ENCODE measurements at places on chromosomes 1 and 21. TPM values are rescaled to one million over a fixed set of nuclear protein-coding genes. Genes with fewer than 3 reads are reported as not detected.

The HTR6 gene
- total RNA-seq, result not detected

The C8B gene
- total RNA-seq, result not detected

The EDEM3 gene
- total RNA-seq, result 31.8 TPM

The SLC6A9 gene
- total RNA-seq, result 45.2 TPM

DNA sequence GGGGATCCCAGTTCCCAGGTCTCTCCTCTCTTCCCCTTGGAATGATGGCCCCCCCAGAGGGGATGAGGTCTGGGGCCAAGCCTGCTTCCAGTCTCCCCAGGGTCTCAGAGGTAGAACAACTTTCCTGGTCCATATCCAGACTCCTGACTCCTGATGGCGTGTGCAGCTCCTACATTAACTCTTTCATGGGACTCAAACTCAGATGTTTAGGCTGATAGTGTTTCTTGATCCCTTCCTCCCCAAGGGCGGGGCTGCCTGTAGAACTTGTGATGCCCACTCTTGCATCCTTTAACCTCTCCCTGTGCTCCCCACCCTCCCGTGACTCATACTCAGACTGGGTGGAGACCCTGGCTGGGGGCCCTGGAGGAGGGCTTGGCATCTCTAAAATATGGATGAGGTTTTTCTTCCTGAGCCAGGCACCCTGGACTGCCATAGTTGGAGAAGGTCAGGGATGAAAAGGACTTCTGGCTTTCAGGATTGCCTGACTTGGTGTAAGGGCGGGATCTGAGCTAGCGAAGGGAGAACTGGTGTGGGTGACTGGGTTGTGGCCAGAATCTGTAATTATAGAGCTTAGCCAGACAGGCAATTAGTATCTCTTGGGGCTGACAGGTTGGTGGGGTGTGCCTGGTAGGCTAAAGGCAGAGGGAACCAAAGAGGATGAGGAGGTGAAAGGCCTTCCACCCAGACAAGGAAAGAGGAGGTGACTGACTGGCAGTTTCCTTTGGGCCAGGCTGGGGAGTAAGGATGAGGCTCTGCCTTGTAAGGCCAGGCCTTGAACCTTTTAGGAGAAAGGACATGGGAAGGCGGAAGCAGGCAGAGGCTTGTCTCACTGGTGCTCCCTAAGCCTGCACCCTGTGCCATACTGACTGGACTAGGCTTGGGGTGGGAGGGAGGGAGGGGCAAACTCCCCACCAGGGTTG, 1.5 kb downstream of the ATP8B2 start:
- peak; percentile 73 for DNase-seq
- H3K4me1 ChIP-seq, result peaks cover 37% of the 10 kb centered on the region
- peak overlapping the region; percentile 92 for H3K27ac ChIP-seq

GRCh38 chr1:55418208-55419000, 203.2 kb upstream of the USP24 start:
- no peaks in the 10 kb centered on the region for H3K36me3 ChIP-seq
- no peak overlapping the region for H3K27ac ChIP-seq
- no peaks in the 10 kb centered on the region for H3K27me3 ChIP-seq
- H3K4me3 ChIP-seq, result no peak overlapping the region

- H3K4me1 ChIP-seq, result no peaks in the 10 kb centered on the region
- peaks cover 71% of the 10 kb centered on the region for H3K36me3 ChIP-seq
- DNase-seq, result no peak
- H3K27ac ChIP-seq, result no peak overlapping the region
Measured at GRCh38 chr1:186327331-186327730, 47.7 kb downstream of the TPR start.

- no peaks in the 10 kb centered on the region for H3K36me3 ChIP-seq
- H3K27me3 ChIP-seq, result no peaks in the 10 kb centered on the region
- H3K27ac ChIP-seq, result no peak overlapping the region
- H3K4me1 ChIP-seq, result no peaks in the 10 kb centered on the region
- no peak overlapping the region for H3K4me3 ChIP-seq
- DNase-seq, result no peak
Measured at GRCh38 chr1:164830628-164831027, 271.6 kb downstream of the PBX1 start.

GRCh38 chr1:205335692-205336091, 14.1 kb upstream of the NUAK2 start:
- no peaks in the 10 kb centered on the region for H3K4me1 ChIP-seq
- no peak overlapping the region for H3K27ac ChIP-seq
- H3K36me3 ChIP-seq, result no peaks in the 10 kb centered on the region
- H3K4me3 ChIP-seq, result no peak overlapping the region
- DNase-seq, result peak; percentile 37
- H3K27me3 ChIP-seq, result peaks cover 12% of the 10 kb centered on the region

DNA sequence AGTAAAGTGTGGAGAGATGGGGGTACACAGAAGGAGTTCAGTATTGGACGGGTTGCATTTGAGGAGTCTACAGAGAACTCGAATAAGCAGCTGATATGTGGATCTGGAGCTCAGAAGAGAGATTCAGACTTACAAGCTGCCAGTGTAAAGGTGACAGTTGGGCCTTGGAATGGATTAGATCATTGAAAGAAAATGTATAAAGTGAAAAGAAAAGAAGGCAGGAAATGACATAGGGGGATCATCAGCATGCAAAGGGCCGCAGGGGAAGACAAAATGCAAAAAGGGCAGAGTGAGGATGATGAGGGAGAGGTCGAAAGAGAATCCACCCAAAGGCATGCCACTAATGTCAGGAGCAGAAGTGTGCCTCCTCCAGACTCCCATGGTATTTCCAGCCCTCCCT, 273.3 kb downstream of the TNR start:
- H3K4me1 ChIP-seq, result peaks cover 4% of the 10 kb centered on the region
- DNase-seq, result no peak
- H3K36me3 ChIP-seq, result no peaks in the 10 kb centered on the region

- no peak for DNase-seq
- H3K4me3 ChIP-seq, result no peak overlapping the region
Measured at GRCh38 chr1:114130846-114131525, 22.7 kb downstream of the SYT6 start.

GRCh38 chr1:105373681-105374080, 1624.0 kb downstream of the AMY1C start:
- DNase-seq, result no peak
- no peak overlapping the region for H3K27ac ChIP-seq
- H3K4me3 ChIP-seq, result no peak overlapping the region
- H3K27me3 ChIP-seq, result no peaks in the 10 kb centered on the region

- no peak for DNase-seq
- H3K36me3 ChIP-seq, result no peaks in the 10 kb centered on the region
- no peak overlapping the region for H3K4me3 ChIP-seq
- H3K4me1 ChIP-seq, result no peaks in the 10 kb centered on the region
- H3K27ac ChIP-seq, result no peak overlapping the region
Measured at GRCh38 chr1:221947731-221948130, 205.8 kb upstream of the DUSP10 start.

GRCh38 chr1:59044535-59045121, 252.3 kb upstream of the FGGY start:
- no peaks in the 10 kb centered on the region for H3K27me3 ChIP-seq
- H3K4me3 ChIP-seq, result no peak overlapping the region
- H3K27ac ChIP-seq, result no peak overlapping the region
- no peak for DNase-seq

DNA sequence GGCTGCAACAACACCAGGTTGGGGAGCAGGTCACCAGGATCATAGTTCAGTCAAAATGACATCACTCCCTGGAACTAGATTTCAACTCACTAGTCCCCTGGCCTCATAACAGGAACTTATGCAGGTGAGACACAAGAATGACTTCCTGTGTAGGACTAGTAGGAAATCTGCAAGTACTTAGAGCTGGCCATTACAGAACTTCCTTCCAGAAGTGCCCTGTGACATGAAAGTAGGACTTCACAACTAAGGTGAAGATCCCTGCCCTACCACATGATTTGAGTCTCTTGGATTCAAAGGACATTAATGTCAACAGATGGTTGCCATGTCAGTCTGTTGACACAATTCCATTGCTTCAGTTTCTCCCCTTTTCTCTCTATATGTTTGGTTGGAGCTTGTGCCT, 223.1 kb downstream of the RPS6KC1 start:
- no peak for DNase-seq
- no peak overlapping the region for H3K27ac ChIP-seq
- no peaks in the 10 kb centered on the region for H3K36me3 ChIP-seq
- no peaks in the 10 kb centered on the region for H3K4me1 ChIP-seq
- H3K4me3 ChIP-seq, result no peak overlapping the region
